MM.1S (cell line): ENCODE measurements at places on chromosomes 11 and 22.
A peak's percentile ranks its signal among the peaks of the same experiment; 100 is the strongest.

- DNase-seq = no peak
- H3K36me3 ChIP-seq = no peaks in the 10 kb centered on the region
- no peaks in the 10 kb centered on the region for H3K4me1 ChIP-seq
- H3K27me3 ChIP-seq = peaks cover 14% of the 10 kb centered on the region; the same call in 1 of the 2 replicates
These were observed 61.0 kb upstream of the THY1 start for GRCh38 chr11:119483881-119484371.

DNA sequence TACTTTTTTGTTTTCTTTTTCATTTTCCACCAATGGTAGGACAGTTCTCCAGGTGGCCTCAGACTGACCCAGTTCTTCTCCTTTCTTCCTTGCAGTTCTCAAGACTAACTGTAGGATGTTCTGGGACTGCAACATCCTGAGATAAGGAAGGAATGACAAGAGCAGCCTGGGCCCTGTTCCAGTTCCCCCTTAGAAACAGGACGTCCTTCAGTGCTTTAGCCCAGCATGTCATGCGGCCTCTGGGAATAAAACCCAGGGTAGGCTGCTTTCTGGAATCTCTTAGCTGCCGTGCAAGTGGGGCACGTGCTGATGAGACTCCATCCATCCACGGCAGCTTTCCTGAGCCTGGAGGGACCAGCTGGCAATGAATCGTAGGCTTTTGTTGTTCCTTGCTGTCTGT lies 24.0 kb upstream of the CADM1 start:
- no peak overlapping the region for H3K27ac ChIP-seq
- no peaks in the 10 kb centered on the region for H3K4me1 ChIP-seq

DNA sequence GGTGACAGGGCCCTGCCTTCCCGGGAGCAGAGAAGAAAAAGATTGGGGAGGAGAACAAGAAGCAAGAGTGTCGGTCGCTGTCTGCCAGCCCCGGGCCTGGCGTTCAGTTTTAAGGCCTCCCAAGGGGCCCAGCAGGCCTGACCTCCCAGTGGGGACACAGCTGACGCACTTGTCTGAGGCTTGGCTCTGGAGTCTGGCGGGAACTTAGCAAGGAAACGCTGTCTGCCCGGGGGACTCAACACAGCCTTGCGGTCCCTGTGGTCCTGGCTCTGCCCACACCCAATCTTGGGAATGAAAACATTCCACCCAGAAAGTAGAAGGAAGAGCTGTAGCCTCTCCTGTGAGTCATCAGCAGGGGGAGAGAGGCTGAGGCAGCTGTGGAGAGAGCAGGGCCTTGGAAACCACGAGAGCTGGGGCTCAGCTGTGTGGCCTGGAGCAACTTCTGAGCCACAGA lies 54.4 kb downstream of the TRAF6 start:
- no peak for DNase-seq
- H3K4me1 ChIP-seq = no peaks in the 10 kb centered on the region
- H3K27me3 ChIP-seq = no peaks in the 10 kb centered on the region
- H3K27ac ChIP-seq = no peak overlapping the region

DNA sequence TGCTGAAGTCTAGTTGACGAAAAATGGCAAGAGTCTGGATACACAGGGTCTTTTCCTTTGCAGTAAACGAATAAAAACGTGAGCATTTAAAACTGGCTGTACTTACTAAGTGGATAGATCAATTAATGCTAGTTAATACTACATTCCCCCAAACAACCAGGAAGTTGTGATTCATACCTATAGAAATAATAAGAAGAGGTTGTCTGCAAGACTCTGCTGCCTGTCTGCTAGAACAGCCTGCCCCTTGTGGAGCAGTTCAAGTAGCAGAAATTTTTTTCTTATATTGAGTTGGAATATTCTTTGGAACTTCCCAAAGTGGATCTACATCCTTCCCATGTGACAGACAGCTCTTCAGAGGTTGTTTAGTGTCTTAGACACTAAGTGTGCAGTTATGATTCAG lies 86.8 kb downstream of the TEAD1 start:
- H3K4me1 ChIP-seq = peaks cover 8% of the 10 kb centered on the region
- DNase-seq = no peak
- no peak overlapping the region for H3K27ac ChIP-seq
- no peaks in the 10 kb centered on the region for H3K27me3 ChIP-seq

GRCh38 chr11:120912504-120912903 lies 111.4 kb upstream of the TBCEL start:
- H3K27ac ChIP-seq = no peak overlapping the region
- no peak overlapping the region for H3K4me3 ChIP-seq
- no peaks in the 10 kb centered on the region for H3K36me3 ChIP-seq
- no peaks in the 10 kb centered on the region for H3K27me3 ChIP-seq
- H3K4me1 ChIP-seq = no peaks in the 10 kb centered on the region
- no peak for DNase-seq

DNA sequence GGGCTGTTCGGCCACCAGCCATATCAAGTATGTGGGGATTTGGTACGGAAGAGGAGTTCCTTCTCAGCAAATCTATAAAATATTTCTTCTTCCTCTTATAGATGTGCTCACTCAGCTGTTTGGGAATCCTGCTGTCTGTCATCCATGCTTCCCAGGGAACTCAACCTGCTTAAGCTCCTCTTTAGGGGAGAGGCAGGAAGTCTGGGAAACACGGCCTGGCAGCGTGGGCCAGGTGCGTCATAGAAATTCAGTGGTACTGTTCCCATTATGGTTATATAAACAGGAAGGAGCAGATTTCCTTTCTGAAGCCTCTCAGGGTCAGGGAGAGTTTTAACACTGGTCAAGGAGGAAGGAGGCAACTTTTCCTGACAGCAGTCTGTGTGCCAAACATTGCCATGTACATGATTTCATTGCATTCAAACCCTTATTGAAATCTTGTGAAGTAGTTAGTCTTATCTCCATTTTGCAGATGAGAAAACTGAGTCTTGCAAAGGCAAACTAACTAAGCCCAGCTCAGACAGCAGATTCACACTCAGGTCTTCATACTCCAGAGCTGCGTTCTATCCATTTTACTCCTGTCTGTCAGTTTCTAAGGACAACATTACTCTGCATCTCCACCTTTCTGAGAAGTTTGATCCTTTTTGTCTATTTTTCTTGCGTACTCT lies 35.4 kb upstream of the AMOTL1 start:
- no peak overlapping the region for H3K4me3 ChIP-seq
- DNase-seq = no peak
- H3K27me3 ChIP-seq = no peaks in the 10 kb centered on the region
- H3K4me1 ChIP-seq = no peaks in the 10 kb centered on the region

DNA sequence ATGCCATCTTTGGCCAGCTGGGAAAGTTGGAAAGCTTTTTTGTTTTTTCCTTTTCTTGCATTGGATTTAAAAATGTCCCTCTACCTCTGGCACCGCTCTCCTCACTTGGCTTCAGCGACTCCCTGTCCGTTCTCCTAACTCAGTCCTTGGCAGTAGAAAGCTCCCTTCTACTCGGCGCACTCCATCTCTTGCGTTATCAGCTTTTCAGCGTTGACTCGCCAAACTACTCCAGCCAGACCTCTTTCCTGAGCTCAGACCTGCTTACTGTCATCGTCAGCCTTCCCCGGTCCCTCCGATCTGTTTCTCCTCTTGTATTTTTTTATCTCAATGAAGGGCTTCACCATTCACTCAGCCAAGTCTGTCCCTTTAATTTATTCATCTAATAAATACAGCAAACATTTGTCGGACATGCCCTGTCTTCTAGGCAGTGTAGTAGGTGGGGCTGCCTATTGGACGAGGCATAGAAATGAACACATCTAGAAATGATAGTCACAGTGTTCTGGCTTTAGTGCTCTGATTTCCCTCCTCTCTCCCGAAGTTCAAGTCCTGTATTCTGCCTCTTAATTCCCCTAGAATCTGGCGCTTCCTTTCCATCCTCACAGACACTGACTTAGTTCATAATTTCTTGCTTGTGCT lies 839 bp downstream of the CEP164 start:
- DNase-seq = no peak
- H3K4me1 ChIP-seq = peaks cover 8% of the 10 kb centered on the region; the same call in 1 of the 2 replicates
- peak overlapping the region; percentile 70; the same call in 1 of the 2 replicates for H3K27ac ChIP-seq
- no peaks in the 10 kb centered on the region for H3K36me3 ChIP-seq
- H3K4me3 ChIP-seq = peak overlapping the region; percentile 76
